Skeletal muscle cell (primary cell): ENCODE measurements at places on chromosomes 7 and 10.

- DNase-seq: no peak
These were observed 29.7 kb downstream of the HOXA1 start for GRCh38 chr7:27066148-27066547.

DNA sequence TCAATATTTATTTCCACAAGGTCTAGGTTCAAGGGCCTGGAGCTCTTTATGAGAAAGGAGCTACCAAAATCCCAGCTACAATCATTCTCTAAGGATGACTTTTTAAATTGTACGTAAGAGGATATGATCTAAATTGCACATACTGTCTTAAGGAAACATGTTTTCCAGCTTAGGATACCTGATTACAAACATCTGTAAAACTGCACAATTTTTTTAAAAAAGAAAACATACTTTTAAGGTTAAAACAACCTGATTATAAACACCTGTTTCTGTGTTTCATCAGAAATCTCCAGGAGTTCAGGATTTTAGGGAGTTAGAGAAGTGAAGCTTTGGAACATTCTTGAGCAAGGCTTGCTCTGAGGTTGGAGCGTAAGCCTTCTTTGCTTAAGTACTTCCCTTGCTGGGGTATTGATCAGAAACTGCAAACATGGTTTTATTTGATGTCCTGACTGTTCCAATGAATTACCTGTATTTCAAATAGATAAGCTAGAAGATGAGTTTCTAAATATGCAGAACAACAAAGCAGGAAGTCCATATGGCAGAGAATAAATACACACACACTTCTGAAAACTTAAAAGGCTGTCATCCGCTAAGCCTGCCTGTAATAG, 248.6 kb downstream of the GFRA1 start:
- no peak for DNase-seq

DNA sequence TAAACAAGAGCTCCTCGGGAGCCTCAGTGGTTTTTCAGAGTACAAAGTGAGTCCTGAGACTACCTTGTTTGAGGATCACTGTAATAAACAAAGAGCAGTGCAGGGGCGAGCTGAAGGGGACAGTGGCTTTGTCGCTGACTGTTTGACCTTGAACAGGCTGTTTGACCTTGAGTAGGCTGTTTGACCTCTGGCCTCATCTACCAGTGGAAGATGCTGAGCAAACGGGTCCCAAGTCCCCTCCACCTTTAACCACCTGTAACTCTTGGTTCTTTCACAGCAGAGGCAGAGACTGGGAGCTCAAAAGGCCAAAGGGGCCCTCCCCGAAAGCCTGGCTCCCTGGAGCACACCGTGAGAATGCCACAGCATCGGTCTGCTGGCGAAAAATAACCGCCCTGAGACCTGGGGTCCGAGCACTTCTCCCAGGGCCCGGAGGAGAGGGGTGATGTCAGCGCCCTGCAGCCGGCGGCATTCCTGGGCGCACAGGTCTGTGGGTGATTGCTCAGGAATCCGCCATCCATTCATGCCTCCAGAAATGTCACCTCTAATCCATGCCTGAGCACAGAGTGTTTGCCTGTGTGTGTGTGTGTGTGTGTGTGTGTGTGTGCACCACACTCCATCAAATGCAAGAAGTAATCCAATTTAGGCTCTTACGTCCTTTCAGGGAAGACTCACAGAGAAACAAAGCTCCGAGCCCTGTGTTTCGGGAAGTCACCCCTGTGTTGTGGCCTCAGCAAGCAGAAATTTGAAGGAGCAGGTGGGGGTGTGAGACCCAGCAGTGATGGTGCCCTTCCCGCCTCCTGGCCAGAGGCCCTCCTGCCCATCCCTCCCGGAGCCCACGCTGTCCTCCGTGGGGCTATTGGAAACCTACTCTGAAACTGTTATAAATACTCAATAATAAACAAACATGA, 66.5 kb downstream of the ASB13 start:
- DNase-seq: no peak

DNA sequence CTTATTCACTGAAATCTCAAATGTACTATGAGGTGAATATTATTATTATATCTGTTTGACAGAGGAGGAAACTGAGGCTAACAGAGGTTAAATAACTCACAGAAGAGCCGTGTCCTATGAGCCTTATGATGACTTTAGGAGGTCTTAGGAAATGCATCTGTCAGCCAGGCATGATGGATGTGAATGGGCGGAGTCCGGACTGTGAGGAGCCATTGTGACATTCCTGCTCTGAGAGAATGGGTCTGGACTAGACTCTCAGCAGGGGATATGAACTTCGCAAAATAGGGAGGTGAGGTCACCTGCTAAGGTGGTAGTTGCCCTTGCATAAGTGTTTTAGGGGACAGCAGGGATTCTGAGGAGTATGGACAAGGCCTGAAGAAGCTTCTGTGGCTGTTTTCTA, 153.6 kb downstream of the TMEM178B start:
- DNase-seq: no peak

DNA sequence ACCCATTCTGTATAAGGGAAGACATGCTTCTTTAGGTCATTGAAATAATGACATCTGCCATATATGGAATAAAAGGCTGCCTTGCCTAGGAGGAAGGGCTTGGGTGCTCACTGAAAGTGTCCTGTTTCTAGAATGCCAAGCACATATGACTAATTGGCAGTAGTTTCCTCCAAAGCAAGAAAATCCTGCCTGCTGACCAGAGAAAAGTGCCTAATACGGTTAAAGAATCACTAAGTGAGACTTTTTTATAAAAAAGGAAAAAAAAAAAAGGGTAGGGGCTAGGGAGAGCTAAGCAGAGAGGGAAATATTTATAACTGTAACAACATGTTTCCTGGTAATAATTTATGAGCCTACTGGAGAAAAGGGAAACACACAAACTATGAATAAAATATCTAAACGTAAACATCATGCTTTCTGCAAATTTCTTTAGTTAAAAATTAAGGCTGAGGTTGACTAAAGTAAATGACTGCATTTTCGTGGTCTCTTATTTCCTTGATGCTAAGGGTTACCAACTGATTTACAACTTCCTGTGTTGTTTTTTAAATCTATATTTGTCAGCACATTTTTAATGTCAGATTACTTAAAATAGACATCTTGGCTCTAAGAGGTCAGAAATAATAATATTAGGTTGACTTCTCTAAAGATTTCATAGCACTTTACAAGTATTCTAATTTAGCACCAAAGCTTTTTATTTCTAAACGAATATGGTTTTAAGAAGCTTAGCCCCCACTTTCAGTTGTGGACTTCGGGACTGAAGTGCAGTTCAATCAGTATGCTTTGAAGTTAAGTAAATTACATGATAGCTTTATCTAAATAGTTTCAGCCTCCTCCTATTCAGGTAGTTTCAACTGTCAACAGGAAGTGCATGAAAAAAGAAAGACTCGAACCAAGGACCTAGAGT, 89.6 kb downstream of the CABCOCO1 start:
- no peak for DNase-seq

DNA sequence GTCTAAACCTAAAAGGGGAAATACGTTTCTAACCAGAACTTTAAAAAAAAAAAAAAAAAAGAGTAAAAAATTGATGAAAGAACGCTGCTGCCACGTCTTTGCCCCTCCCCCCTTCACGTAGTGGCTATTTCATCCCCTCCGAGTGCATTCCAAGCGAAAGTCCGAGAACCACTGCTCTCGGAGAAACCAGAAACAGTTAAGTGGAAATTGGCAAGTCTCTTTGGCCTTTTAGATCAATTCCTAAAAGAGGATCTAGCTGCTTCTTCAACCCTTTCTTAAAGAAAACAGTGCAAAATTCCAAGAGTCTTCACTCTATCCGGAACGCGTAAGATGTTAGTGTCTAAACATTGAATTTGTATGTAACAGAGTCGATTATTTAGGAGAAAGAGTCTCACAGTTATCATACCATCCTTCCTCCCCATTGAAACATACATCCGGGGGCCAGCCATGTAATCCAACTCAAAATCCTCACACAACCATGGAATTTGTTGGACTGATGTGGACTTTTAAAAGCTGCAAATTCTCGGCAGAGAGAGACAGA, 1.1 kb downstream of the P4HA1 start:
- no peak for DNase-seq

GRCh38 chr10:72027498-72027897, 60.9 kb downstream of the SPOCK2 start:
- no peak for DNase-seq

- no peak for DNase-seq
These were observed 100.2 kb upstream of the GPR26 start for GRCh38 chr10:123565691-123566660.

- peak; percentile 39 for DNase-seq
These were observed 7.6 kb downstream of the ARL5B start for GRCh38 chr10:18666810-18667209.

DNA sequence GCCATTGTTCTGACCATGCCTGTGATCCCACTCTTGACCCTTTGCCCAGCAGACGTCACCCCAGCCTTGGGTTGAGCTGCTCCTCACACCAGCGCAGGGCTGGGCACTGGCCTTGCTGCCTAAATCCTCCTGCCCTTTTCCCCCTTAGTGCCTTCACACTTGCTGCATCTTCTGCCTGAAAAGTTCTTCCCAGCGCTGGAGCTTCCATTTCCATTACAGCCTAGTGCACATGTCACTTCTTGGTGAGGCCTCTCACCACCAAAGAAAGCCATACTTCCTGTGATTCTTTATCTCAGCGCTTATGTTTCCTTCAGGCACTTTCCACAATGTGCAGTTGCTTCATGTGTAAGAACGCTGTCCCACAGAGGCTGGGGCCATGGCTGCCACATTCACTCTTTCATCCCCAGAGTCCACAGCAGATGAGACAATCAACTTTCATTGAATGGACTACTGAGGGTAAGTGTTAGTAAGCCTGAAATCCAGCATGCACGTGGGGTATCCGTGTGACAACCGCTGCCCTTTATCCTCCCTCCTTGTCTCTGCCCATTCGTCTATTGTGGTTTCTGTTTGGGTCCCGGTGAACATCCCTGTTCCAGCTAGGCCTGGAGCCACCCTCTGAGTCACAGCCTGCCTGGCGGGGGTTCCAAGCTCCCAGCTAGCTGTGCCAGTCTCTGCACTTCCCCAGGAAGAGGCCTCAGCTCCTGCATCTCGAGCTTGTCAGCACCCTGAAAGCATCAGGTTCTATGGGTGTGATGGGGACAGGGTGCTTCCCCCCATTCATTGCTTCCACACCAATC, 37.3 kb downstream of the ADRA2A start:
- no peak for DNase-seq

DNA sequence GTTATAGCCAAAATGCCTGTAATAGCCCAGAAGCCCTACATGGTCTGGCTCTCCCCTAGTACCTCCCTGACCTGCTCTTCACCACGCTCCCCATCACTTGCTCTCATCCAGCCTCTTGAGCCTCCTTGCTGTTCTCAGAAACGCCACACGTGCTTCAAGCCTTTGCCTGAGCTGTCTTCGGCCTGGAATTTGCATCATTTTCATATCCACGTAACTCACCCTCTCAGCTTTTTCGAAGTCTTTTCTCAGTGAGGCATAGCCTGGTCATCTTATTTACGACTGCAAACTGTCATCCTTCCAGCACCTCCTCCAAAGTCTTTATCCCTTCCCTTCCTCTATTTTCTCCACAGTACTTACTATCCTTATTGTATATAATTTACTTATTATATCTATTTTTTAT, 151.0 kb upstream of the AHR start:
- DNase-seq: no peak

GRCh38 chr7:2631946-2632732, at the start of gene TTYH3:
Gene TTYH3, plus strand, starts transcription at chr7:2631986. Its CDS starts 170 bp downstream, at chr7:2632156.
- no peak for DNase-seq

- no peak for DNase-seq
These were observed 17.3 kb upstream of the CUBN start for GRCh38 chr10:17146892-17147291.

GRCh38 chr10:52210161-52210560, 103.9 kb upstream of the DKK1 start:
- no peak for DNase-seq

GRCh38 chr7:135536150-135536549, 21.6 kb upstream of the NUP205 start:
- no peak for DNase-seq

GRCh38 chr10:132965411-132966057, 23.2 kb upstream of the CFAP46 start:
- no peak for DNase-seq

DNA sequence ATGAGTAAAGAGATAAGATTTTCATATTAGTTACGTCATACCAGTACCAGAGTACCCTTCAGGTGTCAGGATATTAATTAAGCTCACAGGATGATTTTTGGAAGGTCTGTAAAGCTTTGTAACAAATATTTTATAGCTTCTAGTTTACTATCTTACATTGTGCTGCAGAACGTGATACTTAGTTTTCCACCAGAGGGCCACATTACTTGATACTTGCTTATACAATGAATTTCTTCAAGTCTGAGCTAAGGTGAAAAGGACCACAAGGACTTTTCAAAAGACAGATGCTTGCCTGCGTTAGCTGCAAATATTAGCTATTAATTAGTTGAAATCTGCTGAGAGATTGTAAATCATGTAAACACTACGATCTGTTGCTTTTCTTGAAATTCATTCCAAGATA, 12.2 kb downstream of the FOXP2 start:
- DNase-seq: no peak

- no peak for DNase-seq
These were observed 109.9 kb upstream of the EFCAB10 start for GRCh38 chr7:105691082-105691679.

DNA sequence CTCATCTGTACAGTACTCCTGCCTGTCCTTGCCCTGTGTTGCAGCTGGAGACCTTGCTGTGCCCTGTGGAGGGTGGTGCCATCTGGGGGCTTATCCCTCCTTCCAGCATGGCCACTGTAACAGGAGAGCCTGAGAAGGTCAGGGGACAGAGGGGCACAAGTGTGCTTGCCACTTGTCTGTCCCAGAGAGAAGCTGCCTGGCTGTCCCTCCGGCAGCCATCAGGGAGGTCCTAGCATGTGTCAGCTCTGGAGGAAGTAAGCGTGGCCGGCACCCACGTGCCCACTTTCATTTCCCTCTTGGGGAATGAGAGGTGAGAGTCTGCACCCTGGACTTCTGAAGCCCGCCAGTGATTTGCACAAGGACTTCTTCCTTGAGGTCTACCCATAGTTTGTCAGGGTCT, 97.0 kb upstream of the PPIF start:
- DNase-seq: no peak

DNA sequence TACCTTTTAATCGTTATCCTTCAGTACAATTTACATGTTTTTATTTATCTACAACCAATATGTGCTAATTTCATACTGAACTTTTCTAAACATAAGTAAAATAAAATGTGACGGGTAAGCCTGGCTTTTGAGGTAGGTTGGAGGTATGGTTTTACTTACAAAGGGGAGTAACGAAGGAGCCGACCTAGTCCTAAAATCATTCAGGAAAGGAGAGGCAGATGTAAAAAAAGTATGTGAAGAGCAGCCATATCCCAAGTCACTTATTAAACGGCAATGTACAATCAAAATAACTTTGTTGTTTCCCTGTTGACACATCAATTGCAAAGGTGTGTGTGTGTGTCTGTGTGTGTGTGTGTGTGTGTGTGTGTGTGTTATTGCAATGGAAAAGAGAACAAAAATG, 351.3 kb downstream of the CRPPA start:
- DNase-seq: no peak
